T-helper 2 cell treated with Interferon-gamma antibody and Interleukin-4, amounts not matched to agents 100 ng/mL and 5 ng/mL, for 36 hours (primary cell): ENCODE measurements at places on chromosomes 1 and 21. TPM values are rescaled to one million over a fixed set of nuclear protein-coding genes. Genes with fewer than 3 reads are reported as not detected.

Gene LCE1A
- not detected in 2 replicates for total RNA-seq

Gene TAS1R1
- total RNA-seq, result not detected in 2 replicates

Gene FCAMR
- 0.07 TPM in 2 replicates for total RNA-seq

Gene USP48
- total RNA-seq, result 81.4 and 86.8 TPM in 2 replicates

Gene PLD5
- total RNA-seq, result not detected in 2 replicates

Gene STMN1
- total RNA-seq, result 527 and 531 TPM in 2 replicates

Gene MYBPHL
- total RNA-seq, result not detected in 2 replicates

Gene CELA2B
- not detected in 2 replicates for total RNA-seq
